IPS DF 6.9 (cell line): ENCODE measurements at places on chromosomes 12 and 14.

GRCh38 chr12:101323255-101323654 is 43.4 kb downstream of the UTP20 start:
- no peak overlapping the region for H3K27ac ChIP-seq
- no peaks in the 10 kb centered on the region for H3K27me3 ChIP-seq
- H3K4me3 ChIP-seq, result no peak overlapping the region

DNA sequence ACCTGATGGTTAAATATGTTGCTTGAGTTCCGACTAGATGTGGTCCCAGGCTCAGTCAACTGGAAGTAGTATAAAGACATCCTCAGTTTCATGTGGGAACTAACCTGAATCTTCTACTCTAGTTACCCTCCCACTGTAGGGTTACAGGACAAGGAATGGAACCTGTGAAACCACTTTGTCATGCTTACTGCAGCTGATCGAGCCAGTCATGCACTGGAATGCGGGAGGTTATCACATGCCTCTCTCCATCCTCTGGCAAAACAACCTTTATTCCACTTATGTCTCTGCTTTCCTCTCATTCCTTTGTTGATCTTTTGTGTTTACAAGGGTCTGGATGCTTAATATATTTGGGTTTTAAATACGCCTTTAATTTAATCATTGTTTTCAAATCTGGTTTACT is 111.9 kb upstream of the DDHD1 start:
- H3K4me3 ChIP-seq, result no peak overlapping the region
- H3K36me3 ChIP-seq, result no peaks in the 10 kb centered on the region
- no peaks in the 10 kb centered on the region for H3K27me3 ChIP-seq

DNA sequence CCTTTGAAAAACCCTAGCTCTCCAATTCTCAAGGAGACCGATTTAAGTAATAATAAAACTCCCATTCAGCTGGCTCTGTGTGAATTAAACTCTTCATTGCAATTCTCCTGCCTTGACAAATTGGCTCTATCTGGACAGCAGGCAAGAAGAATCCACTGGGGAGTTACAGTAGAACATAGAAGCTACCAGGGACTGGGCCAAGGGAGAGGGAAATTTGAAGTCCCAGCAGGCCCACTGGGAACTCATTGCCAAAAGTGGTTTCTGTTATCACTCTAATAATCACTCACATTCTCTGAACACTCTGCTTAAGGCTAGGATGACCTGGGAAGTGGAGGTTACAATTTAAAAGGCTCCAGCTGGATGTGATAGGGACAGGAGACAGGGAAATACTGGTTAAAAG is 384.5 kb upstream of the CCDC196 start:
- H3K36me3 ChIP-seq, result no peaks in the 10 kb centered on the region
- no peak overlapping the region for H3K27ac ChIP-seq
- H3K27me3 ChIP-seq, result no peaks in the 10 kb centered on the region
- no peak overlapping the region for H3K4me3 ChIP-seq

- H3K4me3 ChIP-seq, result no peak overlapping the region
- no peaks in the 10 kb centered on the region for H3K36me3 ChIP-seq
- no peak for DNase-seq
- no peaks in the 10 kb centered on the region for H3K27me3 ChIP-seq
- H3K27ac ChIP-seq, result no peak overlapping the region
Measured at GRCh38 chr12:90062799-90063198, 354.2 kb upstream of the ATP2B1 start.

DNA sequence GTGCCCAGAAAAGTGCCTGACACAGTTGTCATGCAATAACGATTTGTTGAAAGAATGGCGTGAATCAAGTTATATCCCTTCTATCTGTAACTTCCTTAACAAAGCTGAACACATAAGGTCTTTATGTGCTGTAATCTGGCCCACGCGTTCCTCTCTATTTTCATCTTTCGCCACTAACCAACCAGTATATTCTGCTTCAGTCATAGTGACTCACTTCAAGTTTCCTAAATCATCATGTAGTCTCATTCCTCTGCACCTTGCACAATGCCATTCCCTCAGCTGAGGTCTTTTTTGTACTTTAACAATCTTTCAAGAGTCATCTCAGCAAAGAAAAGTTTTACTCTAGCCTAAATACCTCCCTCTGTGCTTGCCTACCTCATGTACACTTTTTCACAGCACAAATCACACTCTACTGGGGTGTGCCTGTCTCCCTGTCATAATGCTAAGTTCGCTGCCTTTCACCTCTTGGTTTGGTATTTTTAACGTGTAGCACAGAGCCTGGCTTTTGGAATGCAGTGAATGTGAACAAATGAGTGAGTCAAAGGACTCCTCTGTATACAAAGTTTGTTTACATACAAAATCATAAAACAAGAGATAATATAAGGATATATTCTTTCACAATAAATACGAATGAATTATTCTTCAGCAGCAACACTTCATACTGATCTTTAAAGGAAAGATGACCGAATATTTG is 2.9 kb upstream of the CMAS start:
- H3K4me1 ChIP-seq, result peaks cover 2% of the 10 kb centered on the region; the same call in 1 of the 2 replicates
- no peak overlapping the region for H3K27ac ChIP-seq
- H3K27me3 ChIP-seq, result no peaks in the 10 kb centered on the region
- H3K4me3 ChIP-seq, result no peak overlapping the region

GRCh38 chr14:94328196-94328595 is 5.1 kb upstream of the SERPINA6 start:
- H3K27me3 ChIP-seq, result no peaks in the 10 kb centered on the region
- no peak for DNase-seq
- H3K27ac ChIP-seq, result no peak overlapping the region
- no peaks in the 10 kb centered on the region for H3K4me1 ChIP-seq

DNA sequence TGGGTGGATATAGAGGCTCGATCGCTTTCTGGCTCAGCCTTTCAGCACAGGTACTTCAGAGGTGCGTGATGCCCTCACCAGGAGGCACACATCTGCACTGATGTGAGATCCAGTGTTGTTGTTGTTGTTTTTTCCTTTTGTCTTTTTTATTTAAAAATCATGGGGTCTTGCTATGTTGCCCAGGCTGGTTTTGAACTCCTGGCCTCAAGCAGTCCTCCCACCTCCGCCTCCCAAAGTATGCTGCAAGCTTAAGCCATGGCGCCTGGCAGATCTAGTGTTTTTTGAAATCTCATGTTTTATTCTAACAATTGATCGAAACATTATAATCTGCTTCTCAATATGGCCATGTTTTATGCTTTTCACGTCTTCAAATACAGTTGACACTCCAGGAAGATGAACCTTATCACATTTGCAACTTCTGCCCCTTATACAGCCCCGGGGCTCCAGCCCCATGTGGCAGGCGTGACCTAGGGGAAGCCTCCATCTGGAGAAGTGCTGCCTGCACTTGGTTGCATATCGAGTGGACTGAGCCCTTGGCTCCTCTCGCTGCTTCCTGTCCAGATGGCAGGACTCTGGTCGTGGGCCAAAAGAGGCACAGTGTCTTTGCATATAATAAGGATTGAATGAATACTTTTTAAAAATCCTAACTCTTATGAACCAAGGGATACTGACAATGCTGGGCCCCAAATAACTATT is 71.7 kb downstream of the TRAF3 start:
- H3K4me1 ChIP-seq, result no peaks in the 10 kb centered on the region
- H3K27me3 ChIP-seq, result no peaks in the 10 kb centered on the region
- no peak for DNase-seq
- H3K27ac ChIP-seq, result no peak overlapping the region
- no peak overlapping the region for H3K4me3 ChIP-seq
- no peaks in the 10 kb centered on the region for H3K36me3 ChIP-seq

- no peak overlapping the region for H3K27ac ChIP-seq
- H3K4me1 ChIP-seq, result no peaks in the 10 kb centered on the region
- no peak overlapping the region for H3K4me3 ChIP-seq
- no peaks in the 10 kb centered on the region for H3K36me3 ChIP-seq
- no peaks in the 10 kb centered on the region for H3K27me3 ChIP-seq
Measured at GRCh38 chr14:33908540-33909223, 42.2 kb downstream of the EGLN3 start.

DNA sequence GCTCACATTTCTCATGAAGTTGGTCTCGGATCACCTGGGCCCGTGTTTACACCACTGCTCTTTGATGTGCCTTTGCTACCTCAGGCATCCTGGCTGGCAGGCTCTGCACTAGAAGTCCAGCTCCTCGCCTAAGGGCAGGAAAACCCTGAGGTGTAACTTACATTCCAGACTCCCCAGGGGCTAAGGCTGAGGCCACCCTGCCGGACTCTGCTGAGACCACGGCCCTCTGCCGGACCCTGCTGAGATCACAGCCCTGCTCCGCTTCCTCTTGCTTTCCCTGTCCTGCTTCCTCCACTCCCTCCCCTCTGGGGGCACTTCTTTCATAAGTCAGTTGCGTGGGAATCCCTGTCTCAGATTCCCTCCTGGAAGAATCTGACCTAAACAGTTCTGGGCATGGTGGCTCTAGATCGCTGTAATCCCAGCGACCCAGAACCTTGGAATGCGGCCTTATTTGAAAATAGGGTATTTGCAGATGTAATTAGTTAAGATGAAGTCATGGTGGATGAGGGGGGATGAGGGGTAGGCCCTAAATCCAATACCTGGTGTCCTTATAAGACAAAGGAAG is 17.2 kb downstream of the RILPL1 start:
- DNase-seq, result no peak
- H3K4me3 ChIP-seq, result no peak overlapping the region
- no peaks in the 10 kb centered on the region; the same call in 1 of the 2 replicates for H3K4me1 ChIP-seq
- H3K36me3 ChIP-seq, result peaks cover 11% of the 10 kb centered on the region

DNA sequence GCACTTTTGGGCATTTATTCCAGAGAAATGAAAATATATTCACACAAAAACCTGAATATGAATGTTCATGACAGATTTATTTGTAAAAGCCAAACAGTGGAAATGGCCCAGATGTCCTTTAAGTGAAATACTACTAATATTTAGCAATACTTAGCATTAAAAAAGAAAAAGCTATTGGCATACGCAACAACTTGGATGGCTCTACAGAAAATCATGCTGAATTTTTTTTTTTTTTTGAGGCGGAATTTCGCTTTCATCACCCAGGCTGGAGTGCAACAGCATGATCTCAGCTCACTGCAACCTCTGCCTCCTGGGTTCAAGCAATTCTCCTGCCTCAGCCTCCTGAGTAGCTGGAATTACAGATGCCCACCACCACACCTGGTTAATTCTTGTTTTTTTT is 24.1 kb downstream of the FGD6 start:
- no peak overlapping the region for H3K4me3 ChIP-seq
- H3K27ac ChIP-seq, result no peak overlapping the region
- H3K36me3 ChIP-seq, result no peaks in the 10 kb centered on the region

DNA sequence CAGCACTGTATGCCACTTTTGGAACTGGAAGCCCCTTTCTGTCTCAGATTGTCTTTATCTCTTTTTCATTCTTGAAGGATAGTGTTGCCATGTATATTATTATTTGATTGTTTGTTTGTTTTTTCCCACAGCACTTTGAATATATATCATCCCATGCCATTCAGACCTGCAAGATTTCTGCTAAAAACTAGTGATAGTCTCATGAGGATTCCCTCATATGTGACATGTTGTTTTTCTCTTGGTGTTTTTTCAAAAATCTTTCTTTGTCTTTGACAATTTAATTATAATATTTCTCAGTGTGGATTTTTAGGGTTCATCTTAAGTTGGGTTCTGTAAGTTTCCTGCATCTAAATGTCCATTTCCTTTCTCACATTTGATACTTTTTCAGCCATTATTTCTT is 36.8 kb upstream of the SCAF11 start:
- DNase-seq, result no peak
- no peaks in the 10 kb centered on the region for H3K36me3 ChIP-seq
- H3K27ac ChIP-seq, result no peak overlapping the region
- H3K4me1 ChIP-seq, result no peaks in the 10 kb centered on the region
- H3K27me3 ChIP-seq, result no peaks in the 10 kb centered on the region
- H3K4me3 ChIP-seq, result no peak overlapping the region

DNA sequence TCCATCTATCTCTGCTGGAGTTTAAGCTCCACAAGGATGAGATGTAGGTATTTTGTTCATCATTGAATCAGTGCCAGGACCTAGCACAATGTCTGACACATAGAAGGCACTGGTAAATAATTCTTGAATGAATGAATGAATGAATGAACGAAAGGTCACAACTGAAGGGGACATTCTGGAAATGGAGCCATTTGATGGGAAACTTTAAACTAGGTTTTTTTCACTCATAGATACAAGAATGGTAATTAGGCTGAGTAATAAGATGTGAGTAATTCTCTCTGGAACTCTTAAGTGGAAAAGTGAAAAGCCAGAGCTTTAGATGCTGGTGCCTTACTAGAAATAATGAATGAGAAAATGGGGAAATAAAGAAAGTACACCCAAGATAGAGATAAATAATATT is 44.3 kb downstream of the SCN8A start:
- no peaks in the 10 kb centered on the region for H3K27me3 ChIP-seq
- no peaks in the 10 kb centered on the region for H3K36me3 ChIP-seq
- no peak overlapping the region for H3K27ac ChIP-seq
- no peaks in the 10 kb centered on the region for H3K4me1 ChIP-seq
- DNase-seq, result no peak

- no peak for DNase-seq
- no peak overlapping the region for H3K27ac ChIP-seq
- H3K4me1 ChIP-seq, result no peaks in the 10 kb centered on the region
Measured at GRCh38 chr12:121391619-121392324, 8.1 kb upstream of the RNF34 start.

DNA sequence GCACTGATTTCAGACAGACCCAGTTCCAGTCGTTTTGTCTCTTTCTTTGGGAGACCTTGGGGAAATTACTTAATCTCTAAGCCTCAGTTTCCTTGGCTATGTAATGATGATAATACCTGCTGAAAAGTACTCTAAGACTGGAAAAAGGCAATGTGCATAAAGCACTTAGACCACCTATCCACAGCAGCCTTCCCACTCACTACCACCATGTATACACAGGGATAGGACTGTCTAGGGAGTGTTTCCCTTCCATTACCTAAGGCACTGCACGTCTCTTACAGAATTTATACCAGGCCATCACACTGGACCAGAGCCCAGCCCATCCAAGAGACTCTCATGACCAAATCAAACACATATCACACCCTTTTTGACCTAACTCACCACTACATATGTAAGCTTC is 6.3 kb downstream of the RPS29 start:
- no peak for DNase-seq
- no peak overlapping the region for H3K27ac ChIP-seq
- H3K4me3 ChIP-seq, result no peak overlapping the region
- H3K4me1 ChIP-seq, result peaks cover 4% of the 10 kb centered on the region; the same call in 1 of the 2 replicates
- H3K27me3 ChIP-seq, result no peaks in the 10 kb centered on the region

DNA sequence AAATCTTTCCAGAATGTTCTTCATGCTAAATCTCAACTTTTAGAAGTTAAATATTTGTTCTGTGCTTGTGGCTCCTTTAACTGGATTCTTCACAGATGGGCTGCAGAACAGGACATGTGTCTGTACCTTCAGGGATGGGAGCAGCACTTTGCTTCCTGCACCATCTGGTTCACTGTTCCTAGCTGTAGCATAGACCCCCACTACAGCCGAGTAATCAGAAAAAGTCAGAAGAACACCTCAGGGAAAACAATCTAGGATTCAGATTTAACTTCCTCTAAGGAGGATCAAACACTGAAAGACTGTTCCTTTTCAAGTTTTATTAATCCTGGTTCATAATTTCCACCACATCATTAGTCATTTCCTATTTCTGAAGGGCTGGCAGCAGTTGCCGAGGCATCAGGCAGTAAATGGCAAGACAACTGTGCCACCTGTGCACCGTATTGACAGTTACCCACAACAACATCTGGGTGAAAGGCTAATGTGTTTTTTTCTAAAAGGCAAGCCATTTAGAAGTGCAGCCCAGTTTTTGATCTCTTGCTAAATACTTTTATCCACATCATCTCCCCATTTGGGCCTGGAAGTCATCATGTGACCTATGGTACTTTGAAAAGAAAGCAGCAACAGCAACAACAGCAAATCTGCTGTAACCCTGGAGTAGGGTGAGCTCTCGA is 212.8 kb upstream of the BMP4 start:
- no peaks in the 10 kb centered on the region for H3K36me3 ChIP-seq
- no peak overlapping the region for H3K27ac ChIP-seq
- H3K4me3 ChIP-seq, result no peak overlapping the region
- 0 out of 2 replicates have a peak, but pooled peaks cover 1% of the 10 kb centered on the region for H3K4me1 ChIP-seq
